ENCODE measurements at places on chromosomes 5 and 9.

DNA sequence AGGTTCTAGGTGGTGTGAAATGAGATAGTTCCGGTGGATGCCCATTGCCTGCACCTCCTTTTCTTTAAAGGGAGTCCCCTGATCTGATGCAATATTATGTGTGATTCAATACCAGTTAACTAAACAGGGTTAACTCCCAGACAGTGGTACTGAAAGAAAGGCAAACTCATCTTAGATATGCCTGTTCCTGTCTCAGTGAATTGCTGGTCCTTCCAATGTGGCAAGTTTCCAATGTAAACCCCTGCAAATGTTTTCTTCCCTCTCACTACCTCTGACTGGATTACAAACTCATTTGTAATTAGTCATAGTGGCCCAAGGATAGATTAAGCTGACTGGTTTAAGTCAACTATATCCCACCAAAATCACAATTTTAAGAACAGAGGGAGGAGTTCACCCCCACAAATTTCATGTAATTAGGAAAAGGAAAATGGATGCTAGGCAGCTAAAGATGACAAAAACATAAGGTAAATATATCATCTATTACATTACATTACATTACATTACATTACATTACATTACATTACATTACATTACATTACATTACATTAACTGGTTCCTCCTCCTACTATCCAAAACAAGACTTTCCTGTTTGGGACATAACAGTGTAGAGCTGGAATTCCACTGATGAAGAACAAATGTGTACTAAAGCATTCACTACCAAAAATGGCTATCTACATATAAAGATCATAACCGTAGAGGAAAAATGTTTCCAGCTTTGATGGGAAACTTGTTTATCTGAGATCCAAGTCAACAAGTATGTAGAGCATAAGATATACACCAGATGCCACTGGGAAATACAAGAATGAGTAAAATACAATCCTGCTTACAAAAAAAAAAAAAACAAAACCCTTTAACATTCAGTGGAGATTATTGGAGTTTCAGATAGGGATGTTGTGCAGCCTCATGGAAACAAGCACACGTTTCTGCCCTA, 121.5 kb upstream of the SNX2 start:
- DNase-seq, result no peak

- DNase-seq, result no peak
Observed at GRCh38 chr9:13429301-13430190, 150.1 kb upstream of the MPDZ start.

DNA sequence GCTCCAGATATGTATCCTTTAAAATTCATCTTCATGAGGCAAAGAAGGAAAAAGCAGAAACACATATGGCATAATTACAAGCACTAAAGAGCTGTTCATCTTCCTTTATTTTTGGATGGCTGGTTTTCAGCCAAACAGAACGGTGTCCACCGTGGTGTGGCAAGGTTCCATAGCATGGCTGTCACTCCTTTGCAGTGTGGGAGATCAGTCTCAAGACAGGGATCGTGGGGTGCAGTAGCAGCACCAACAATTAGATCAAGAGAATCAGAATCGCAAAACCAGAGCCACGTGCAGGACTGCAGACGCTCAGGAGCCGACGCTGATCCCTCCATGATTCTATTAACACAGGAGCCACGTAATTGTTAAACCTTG, 79.5 kb downstream of the SEMA4D start:
- no peak for DNase-seq

DNA sequence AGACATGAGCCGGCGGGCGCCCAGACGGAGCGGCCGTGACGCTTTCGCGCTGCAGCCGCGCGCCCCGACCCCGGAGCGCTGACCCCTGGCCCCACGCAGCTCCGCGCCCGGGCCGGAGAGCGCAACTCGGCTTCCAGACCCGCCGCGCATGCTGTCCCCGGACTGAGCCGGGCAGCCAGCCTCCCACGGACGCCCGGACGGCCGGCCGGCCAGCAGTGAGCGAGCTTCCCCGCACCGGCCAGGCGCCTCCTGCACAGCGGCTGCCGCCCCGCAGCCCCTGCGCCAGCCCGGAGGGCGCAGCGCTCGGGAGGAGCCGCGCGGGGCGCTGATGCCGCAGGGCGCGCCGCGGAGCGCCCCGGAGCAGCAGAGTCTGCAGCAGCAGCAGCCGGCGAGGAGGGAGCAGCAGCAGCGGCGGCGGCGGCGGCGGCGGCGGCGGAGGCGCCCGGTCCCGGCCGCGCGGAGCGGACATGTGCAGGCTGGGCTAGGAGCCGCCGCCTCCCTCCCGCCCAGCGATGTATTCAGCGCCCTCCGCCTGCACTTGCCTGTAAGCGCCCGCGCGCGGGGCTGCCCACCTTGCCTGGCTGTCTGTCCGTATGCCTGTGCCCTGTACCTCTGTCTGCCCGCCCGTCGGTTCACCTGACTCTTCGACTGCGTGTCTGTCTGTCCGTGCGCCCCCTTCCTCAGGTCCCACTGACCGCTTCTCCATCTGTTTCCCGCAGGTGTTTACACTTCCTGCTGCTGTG, 412 bp downstream of the FGF18 start:
- DNase-seq, result peak; percentile 52

DNA sequence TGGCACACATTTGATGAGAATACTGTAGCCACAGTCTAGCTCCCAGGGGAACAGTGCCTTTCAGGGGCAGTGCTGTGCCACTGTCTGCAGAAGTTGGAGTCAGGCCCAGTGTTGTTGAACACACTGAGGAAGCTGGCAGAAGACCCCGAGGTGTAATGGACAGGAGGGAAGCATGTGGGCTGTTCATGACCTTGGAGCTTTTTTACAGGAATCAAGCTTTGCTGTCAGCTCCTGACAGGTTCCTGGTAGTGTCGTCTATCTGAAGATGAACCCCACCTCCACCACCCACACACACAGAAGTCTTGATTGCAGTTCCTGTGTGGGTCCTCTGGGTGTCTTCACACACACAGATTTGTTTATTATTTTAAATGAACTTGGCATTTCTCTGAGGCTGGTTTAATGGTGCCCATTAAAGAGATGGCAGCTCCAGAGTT, 40.3 kb upstream of the TNFAIP8 start:
- peak; percentile 52 for DNase-seq

GRCh38 chr5:88279584-88279983, 10.9 kb upstream of the TMEM161B start:
- DNase-seq, result no peak

GRCh38 chr5:23507278-23507685, at the start of gene PRDM9:
Gene PRDM9, plus strand, starts transcription at chr5:23507609. Its CDS starts 1,425 bp downstream, at chr5:23509034.
- DNase-seq, result peak; percentile 0

GRCh38 chr9:2622461-2623287, 1.1 kb downstream of the VLDLR start:
- DNase-seq, result no peak

GRCh38 chr5:91162534-91163381, 220.4 kb downstream of the ARRDC3 start:
- DNase-seq, result peak; percentile 61

- DNase-seq, result no peak
Observed at GRCh38 chr5:138974227-138975063, 99.3 kb upstream of the LRRTM2 start.

- DNase-seq, result no peak
Observed at GRCh38 chr5:80964491-80964890, 4.3 kb downstream of the RASGRF2 start.

GRCh38 chr9:92183449-92183848, 68.2 kb upstream of the SPTLC1 start:
- DNase-seq, result no peak

DNA sequence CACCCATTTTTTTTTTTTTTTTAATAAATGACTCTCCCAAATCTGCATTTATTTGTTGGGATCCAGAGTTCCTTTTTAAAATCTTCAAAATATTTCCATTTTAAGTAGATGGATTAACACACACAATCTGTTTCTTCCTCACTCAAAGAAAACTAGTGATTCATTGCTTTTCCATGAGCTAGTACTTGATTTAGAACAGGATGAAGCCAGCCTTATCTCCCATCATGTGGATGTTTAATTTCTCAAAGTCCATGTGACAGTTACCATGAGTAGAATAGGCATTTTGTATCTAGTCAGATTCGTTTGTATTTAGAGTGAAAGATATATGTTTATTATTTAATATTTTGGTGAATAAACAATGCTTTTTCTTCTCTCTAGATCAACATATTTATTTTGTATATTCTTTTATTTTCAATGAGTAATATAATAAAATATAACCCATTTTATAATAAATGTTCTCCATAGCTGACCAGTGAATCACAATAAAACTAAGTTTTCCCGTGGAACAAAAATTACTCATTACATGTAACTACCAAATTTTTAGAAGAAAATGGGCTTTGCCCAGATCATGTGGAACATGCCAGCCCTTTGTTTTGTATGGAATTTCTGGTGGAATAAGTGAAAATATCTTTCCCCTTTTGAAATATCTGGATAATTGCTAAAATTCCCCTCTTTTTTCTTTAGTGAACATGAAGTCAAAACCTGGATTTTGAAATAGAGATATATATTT, 54.9 kb upstream of the RPS23 start:
- DNase-seq, result no peak

GRCh38 chr9:87198716-87199115, 251.4 kb upstream of the GAS1 start:
- no peak for DNase-seq

DNA sequence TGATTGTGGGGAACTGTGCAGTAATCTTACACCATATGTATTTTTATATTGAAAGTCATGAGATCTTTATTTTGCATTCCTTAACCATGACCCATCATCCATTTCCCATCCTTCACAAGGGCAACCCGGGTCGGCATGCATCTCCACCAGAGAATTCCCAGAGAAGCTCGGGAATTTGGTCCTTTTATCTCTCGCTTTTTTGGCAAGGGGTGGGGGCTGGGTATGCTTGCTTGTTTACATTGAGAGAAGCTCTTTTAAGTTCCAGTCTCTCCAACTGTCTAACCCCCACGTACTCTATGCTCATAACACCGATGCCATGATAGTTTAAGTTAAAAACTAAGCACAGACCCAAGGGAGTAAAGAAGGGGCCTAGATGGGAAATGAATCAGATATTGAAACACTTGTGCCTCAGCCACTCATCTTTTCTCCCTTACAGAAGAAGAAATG, 109.9 kb upstream of the NFIB start:
- DNase-seq, result no peak

DNA sequence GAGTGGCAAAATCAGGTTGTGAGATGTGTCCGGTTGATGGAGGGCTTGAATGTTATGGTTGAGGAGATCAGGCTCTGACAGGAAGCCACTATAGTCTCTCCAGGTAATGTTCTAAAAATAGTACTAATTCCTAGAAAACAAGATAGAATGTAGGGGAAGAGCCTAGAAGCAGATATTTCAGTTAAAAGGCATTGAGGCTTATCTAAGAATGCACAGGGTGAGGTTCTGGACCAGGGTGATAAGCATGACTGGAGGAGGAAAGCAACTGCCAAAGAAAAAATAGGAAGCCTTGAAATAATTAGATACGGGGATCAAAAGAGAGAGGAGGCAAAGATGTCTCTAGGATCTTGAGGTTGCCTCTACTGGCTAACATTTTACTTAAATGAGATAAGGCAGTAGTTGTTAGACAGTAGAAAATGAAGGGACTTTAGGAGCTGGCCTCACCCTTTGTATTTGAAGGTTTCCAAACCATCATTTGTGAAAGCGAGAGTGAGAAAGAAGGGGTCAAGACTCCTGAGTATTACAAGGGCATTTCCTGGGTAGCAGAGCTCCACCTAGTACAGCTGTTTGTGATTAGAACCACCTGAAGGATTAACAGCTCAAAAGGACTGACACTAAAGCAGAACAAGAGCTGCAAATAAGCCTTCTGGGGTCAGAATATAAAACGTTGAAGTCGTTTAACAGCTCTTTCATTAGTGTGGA, 15.4 kb upstream of the ARL15 start:
- no peak for DNase-seq

- no peak for DNase-seq
Observed at GRCh38 chr9:129664746-129665388, 580 bp upstream of the PRRX2 start.

- no peak for DNase-seq
Observed at GRCh38 chr5:57559110-57559635, 76.6 kb upstream of the ACTBL2 start.

- DNase-seq, result no peak
Observed at GRCh38 chr9:134026581-134026980, 1.3 kb downstream of the BRD3OS start.

GRCh38 chr9:131840220-131840619, 100.3 kb upstream of the RAPGEF1 start:
- no peak for DNase-seq

- no peak for DNase-seq
Observed at GRCh38 chr5:133884569-133885311, 83.7 kb downstream of the C5orf15 start.
